ENCODE measurements at places on chromosomes 7 and 10.

DNA sequence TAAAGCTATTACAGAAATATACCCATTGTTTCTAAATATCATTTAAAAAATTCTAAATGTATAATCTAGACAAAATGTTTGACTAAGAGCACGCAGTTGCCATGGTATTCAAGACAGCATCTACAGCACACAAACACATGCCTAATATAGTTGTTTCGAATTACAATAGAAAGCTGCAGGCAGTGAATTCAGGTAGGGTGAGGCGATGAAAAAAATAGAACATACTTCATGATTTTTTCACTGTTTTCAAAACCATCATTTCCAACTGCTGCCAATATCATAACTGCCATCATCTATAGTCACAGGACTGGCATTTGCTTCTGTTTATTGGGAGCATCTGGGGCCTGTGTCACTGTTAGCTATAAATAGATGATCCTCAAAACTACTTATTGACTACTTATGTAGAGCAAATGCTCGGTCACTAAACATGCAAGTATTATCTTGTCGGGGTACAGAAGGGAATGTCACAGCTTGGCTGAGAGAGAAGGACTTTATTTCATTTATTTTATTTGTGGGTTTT is 34.4 kb upstream of the OTUD1 start:
- no peak for DNase-seq

GRCh38 chr10:100510533-100511308 is 8.9 kb downstream of the SEC31B start:
- no peak for DNase-seq

DNA sequence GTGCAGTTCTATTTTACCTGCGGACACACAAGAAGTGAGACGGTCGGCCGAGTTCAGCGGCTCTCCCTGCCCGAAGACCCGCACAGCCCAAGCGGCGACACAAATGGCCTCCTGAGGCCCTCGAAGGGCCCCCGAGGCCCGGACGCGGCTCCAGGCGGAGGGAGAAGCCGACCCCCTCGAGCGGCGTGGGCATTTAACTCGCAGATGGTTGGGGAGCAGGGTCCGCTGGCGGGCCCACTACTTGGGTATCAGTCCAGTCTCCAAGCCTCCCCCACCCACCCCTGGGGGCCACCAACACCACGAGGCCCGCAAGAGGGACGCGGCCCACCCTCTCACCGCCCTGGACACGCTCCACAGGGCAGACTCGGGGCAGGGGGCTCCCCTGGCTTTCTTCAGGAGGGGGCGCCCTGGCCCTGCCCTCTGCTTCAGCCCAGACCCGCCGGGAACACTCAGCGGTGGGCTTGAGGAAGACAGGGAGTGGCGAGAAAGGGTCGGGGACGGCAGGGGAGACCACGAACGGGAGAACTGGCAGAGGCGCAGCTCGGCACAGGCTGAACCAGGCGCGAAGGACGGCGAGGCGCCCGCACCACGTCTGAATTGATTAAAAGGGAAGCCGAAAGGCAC is 1.7 kb downstream of the IGF2BP3 start:
- DNase-seq = no peak

- DNase-seq = no peak
Measured at GRCh38 chr7:39824456-39825200, 125.4 kb upstream of the CDK13 start.

GRCh38 chr7:25431956-25432450 is 203.7 kb upstream of the NPVF start:
- peak; percentile 11 for DNase-seq

DNA sequence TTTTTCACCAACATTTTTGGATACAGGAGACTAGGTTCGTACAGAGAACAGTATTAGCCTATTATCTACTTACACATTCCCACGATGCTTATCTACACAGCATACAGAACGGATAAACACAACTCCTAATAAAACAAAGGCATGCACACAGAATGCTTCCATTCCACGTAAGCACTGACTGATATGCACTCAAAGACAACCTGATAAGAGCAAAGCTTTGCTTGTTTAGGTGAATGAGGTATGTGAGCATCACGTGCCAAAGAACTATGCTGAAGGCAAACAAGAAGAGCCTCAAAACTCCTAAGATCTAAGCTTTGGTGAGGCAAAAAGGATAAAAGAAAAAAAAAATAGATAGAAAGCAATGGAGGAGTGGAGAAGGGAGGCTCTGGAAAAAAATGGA is 413.5 kb upstream of the LRRN3 start:
- DNase-seq = no peak

DNA sequence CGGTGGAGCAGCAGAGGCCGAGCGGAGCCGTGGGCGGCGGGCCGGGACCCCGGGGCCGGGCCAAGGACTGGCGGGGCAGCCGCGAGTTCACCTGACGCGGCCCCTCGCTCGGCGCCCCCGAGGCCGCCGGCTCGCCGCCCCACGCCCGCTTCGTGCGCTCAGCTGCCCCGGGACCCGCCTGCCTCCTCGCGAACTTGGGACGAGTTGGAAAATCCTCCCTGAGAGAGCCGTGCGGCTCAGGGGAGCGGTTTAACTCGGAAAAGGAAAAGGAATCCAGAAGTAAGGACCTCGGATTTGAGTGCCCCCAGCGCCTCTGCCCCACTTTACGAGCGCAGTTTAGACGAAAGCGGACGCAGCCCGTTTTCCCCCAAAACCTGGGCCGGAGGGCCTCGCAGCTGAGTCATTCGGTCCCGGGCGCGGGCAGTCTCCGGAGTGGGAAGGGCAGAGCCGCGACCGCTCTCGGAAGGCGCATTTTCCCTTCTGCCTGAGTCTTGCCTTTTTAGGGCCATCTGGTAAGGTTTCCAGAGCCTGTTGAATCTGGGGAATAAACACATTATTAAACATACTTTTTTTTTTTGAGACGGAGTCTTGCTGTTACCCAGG is 744 bp downstream of the CREM start:
- no peak for DNase-seq

DNA sequence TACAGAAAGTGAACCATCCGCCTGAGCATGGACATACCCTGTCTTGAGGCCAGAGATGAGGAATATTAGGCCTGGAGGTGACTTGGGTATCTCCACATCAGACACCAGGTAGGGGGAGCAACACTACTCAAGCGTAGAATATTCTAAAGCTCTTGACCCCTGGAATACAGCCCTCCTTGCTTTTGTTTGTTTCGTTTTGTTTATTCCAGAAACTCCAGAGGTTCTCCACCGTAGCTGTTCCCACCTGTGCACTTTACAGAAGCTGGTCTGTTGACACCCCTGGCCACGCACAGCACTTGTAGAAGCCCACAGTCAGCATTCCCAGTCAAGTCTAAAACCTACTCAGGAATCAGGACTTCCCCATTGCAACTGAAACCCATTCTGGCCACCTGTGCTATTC is 139.6 kb upstream of the NEBL start:
- DNase-seq = no peak

DNA sequence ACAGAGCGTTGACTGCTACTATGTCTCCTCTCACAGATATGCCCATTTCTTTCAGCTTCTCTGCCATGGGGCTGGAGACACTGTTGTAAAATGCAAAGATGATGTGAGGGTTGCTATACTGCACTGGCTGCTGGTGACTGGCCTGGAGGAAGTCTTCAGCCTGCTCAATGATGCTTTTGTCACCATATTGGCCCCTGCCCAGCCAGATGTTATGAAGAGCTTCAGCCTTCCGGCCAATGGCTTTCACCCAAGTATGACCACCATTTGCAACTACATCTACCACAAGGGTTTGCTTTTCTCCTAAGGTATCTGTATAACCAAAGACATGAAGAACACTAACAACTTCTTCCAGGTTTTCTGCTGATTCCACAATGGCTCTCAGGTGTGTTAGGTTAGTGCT is 1.6 kb downstream of the C7orf25 start:
- DNase-seq = no peak

GRCh38 chr7:84490661-84491060 is 296.1 kb upstream of the SEMA3A start:
- peak; percentile 58 for DNase-seq

DNA sequence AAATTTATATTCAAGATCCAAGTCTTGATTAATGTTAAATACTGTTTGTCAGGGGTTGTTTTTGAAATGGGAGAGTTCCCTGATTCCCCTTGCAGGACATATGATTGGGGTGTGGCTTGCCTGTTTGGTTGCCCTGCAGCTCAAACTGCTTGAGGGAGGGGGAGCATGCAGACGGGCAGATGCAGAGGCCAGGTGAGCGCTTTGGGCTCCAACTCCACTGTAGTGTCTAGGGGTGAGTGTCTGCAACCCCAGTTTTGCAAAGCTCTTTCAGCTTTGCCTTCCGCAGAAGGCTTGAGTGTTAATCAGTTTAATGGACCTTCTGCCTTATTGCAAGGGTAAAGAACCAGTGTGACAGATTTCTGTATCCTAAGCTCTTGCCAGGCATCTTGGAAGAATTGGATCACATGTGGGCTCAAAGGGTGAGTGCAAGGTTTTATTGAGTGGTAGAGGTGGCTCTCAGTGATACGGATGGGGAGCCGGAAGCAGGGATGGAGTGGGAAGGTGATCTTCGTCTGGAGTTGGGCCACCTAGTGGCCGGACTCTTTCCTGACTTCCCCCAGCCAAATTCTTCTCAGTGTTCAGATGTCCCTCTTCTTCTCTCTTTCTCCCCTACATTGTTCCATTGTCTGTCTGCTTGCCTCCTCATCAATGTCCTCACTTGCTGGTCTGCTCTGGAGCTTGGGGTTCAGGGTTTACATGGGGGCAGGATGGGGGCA is 479.7 kb downstream of the ATRNL1 start:
- DNase-seq = no peak

- no peak for DNase-seq
Measured at GRCh38 chr7:128810473-128810872, 18.7 kb downstream of the CCDC136 start.

DNA sequence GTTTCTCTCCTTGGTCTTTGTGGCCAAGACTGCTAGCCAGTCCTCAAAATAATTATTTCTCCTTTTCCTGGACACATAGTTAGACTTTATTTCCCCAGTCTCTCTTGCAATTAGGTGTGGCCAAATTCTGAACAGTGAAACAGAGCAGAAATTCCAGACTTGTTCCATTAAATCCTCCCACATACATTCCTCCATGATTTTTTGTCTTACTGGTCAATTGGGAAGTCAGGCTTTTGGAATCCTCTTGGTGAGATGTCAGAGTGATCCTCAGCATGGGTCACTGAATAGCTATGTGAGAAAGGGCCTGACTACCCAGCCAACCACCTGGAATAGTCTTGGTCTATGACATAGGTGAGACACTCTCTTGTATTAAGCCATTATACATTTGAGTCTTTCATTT is 164.2 kb downstream of the DGKI start:
- DNase-seq = no peak

GRCh38 chr10:55233505-55233904 is 432.5 kb upstream of the PCDH15 start:
- no peak for DNase-seq

- DNase-seq = no peak
Measured at GRCh38 chr7:42046483-42046882, 190.5 kb downstream of the GLI3 start.

All from NCI-H446 (cell line).